ENCODE measurements at places on chromosomes 16 and 17. TPM values are rescaled to one million over a fixed set of nuclear protein-coding genes. Genes with fewer than 3 reads are reported as not detected.

DNA sequence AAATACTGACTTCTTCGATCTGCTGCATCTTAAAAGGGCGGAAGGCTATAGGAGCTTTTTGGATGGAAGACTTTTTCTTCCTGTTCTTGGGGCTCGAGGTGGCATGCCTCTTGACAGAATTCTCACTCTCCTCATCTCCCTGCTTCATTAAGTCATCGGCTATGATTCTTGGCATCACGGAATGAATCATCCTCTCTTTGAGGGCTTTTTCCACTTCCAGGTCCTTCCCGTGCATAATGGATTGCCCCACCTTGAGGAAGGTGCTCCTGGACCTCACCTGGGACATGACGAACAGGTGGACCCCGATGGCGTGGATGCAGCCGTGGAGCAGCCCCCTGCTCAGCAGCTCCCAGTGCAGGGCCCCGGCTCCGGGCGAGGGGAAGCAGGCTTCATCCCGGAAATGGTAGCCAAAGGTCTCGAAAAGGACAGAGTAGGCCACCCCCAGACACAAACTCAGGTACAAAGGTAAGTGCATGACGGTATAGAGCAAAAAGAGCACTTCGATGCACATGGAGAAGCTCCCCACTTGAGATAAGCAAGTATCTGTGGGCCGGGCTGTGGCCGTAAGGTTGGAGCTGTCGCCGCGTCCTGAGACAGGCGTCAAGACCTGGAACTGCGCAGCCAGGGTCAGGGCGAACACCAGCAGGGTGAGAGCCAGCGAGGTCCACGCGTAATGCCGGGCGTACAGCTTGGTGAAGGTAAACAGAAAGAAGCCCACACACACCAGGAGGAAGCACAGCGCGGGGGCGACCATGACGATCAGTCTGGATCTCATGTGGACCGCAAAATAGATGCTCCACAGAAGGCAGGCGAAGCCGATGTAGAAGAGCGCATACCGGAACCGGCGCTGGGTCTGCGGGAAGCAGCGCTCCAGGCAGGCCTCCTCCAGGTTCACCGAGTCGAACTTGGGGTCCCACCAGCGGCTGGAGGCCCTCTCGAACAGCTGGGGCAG, 1.7 kb downstream of the ADCY9 start:
- no peak for DNase-seq

DNA sequence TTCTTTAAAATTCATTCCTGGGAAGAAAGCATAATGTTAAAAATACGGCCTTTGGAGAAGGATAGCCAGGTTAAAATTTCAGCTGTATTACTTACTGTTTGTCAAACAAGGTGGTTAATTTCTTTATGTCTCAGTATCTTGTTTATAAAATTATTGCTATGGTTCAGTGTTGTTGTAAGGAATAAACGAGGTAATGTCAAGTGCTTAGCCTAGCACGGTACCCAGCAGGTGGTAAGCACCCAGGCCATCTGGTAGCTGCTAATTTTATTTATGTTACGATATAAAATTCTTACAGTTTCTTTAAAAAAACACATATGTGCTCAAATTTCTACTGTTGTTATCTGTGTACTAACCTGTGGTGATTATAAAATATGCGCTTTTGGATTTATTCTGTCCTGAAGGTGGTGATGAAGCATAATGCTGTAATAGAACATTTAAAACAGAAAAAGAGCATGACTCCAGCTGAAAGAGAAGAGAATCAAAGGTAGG, 48.9 kb downstream of the C17orf58 start:
- DNase-seq, result no peak

- peak; percentile 34 for DNase-seq
These were observed 1.6 kb upstream of the FOXJ1 start for GRCh38 chr17:76142585-76143041.

GRCh38 chr17:82105882-82106687, 8.0 kb upstream of the FASN start:
- DNase-seq, result peak; percentile 91

- DNase-seq, result no peak
These were observed 9.9 kb upstream of the GNAO1 start for GRCh38 chr16:56181401-56181800.

GRCh38 chr17:3944485-3945388, 19.5 kb downstream of the ATP2A3 start:
- DNase-seq, result no peak

GRCh38 chr17:17315142-17315821, 12.1 kb downstream of the NT5M start:
- no peak for DNase-seq

- DNase-seq, result no peak
These were observed 146.3 kb downstream of the SLC39A11 start for GRCh38 chr17:72946156-72946555.

GRCh38 chr17:5122586-5123342, 6.9 kb downstream of the USP6 start:
- no peak for DNase-seq

DNA sequence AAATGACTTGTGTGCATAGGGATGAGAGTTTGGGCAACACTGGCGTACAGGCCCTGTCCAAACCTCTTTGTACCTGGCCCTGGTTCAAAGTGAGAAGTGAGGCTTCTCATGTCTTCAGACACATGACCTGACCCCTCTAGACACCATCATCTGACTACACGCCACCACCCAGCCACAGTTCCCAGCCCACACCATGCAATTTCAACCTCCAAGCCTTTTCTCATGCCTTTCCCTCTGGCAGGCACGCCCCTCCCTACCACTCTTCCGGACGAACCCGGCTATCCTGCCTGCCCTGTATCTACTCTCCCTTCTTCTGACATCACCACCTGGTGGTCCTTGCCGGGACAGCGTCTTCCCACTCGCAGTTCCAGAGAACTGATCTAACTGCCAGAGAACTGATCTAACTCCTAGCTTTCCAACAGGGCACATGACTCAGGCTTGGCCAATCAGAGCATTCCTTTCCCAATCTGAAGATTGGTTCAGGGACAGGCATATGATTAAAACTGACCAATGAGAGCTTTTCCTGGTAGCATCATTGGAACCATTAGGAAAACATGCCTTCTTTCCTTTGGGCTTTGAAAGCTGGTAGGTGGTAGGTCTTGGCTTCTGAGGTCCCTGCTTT, 27.1 kb upstream of the IL21R start:
- DNase-seq, result peak; percentile 36

GRCh38 chr17:38550661-38551060, 55.1 kb downstream of the SRCIN1 start:
- DNase-seq, result no peak

- DNase-seq, result no peak
These were observed 43.5 kb downstream of the PHKB start for GRCh38 chr16:47504599-47504998.

GRCh38 chr16:83810901-83811300, 3.1 kb downstream of the HSBP1 start:
- DNase-seq, result no peak

- DNase-seq, result no peak
These were observed 180.8 kb downstream of the ENGASE start for GRCh38 chr17:79255456-79255855.

GRCh38 chr16:83623892-83624291, 183.9 kb upstream of the HSBP1 start:
- DNase-seq, result no peak

- peak; percentile 87 for DNase-seq
These were observed 559 bp downstream of the CLUH start for GRCh38 chr17:2710803-2711607.

DNA sequence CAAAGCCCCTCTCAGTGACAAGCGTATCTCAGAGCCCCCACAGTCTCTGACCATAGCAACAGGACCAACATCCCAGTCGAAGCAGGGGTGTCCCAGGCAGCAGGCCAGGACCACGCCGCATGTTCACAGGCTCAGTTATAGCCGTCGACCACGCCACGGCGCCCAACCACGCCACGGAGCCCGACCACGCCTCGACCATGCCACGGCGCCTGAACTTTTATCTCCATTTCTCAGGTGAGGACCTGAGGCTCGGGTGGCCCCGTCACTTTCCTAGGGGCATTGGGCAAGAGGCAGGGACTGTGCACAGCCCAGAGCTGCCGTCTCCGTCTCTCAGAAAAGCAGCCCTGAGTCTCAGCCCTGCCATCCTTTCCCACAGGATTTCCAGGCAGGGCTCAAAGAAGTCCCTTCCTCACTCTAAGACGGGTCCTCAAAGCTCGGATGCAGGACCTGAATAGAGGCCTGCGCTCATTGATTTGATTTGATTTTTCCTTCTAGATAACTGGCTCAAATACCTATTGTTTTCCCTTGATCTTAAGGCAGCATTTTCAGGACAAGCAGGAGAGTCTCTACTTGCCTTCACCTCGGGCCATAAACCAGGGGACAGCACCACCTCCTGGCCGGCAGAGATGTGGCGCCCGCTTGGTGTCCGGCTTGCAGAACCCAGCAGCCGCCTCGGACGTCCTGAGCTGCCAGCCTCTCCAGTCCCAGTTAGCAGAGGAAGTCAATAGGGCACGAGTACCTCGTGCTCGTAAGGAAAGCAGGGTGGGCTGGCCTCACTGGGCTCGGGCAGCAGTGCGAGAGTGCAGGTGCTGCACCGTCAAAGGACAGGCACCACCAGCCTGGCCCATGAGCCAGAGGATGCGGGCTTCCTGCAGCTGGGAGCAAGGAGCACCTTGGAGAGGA, 38.8 kb downstream of the C16orf95 start:
- peak; percentile 63 for DNase-seq

- DNase-seq, result peak; percentile 59
These were observed 596 bp downstream of the UNKL start for GRCh38 chr16:1413684-1414531.

- DNase-seq, result no peak
These were observed 1.5 kb upstream of the MTHFSD start for GRCh38 chr16:86556576-86556975.

DNA sequence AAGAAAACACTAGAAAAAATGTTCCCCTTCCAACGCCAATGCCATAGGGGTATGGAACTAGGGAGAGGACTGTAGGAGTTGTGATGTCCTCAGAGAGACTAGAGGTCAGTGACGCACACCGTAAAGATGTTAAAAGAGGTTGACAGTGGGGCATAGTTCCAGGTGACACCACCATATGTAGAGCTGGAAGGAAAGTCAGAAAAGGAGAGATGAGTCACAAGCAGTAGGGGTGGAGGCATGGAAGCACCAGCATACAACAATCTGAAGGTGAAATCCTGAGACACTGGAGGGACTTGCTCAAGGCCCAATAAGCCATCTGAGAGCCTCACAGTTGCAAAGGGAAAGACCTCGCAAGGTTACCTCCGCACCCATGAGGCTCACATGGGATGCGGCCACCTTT, 76.0 kb downstream of the ZNF18 start:
- no peak for DNase-seq

- no peak for DNase-seq
These were observed 13.2 kb downstream of the LSM12 start for GRCh38 chr17:44053125-44053872.

GRCh38 chr16:68452176-68452575, 3.9 kb upstream of the SMPD3 start:
- DNase-seq, result no peak

GRCh38 chr16:1642148-1642547, 30.0 kb downstream of the CRAMP1 start:
- no peak for DNase-seq

GRCh38 chr17:13597723-13598347, 3.9 kb downstream of the HS3ST3A1 start:
- no peak for DNase-seq

GRCh38 chr17:29233301-29233700, 13.4 kb upstream of the CRYBA1 start:
- DNase-seq, result no peak

DNA sequence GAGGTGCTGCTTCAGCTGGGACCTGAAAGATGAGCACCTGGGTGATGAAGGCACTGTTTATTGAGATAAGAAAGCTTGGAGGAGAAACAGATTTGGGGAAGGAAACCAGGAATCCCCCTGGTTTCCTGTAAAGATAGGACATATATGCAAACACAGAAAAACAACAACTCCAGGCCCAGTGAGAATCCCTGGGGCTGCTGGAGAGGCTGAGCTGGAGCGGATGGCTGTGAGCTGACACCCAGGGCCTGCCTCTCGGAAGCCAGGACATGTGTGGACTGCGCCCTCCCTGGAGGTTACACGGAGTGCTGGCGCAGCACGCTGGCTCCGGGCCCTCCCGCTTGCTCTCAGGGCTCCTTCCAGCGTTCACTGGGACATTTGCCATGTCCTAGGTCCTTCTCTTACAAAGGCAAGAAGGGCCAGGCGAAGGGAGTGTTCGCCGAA, 57.5 kb downstream of the CYB5B start:
- DNase-seq, result peak; percentile 87

DNA sequence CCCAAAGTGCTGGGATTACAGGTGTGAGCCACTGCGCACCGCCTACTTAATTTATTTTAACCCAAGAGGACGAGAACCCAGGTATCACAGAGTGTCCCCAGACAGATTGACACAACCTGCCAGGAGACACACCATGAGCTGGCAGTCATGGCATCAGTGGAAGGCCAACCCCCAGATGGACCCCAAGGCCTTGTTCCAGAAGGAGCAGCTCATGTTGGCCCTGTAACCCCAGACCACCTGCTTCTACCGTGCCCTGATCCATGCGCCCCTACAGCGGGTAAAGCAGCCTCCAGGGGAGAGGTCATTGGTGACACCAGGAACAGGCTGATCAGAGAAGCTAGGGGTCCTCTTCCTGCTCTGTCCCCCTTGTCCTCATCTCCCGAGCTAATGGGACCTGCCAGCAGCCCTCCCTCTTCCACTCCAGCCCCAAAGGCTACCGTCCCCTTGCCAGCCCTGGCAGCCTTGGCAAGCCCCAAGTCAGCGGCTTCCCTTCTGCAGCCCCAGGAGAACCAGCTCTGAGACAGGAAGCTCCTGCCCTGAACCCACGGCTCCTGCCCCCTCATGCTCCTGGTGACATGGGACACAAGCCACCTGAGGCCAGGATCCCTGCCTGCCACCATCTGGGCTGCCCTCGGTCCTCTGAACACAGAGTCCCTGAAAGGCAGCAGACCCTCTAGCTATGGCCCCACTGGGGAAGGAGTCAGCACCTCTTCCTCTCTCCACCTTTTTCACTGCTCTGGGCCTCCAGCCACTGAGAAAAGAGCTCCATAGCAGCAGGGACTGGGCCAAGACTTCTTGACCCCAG, 6.3 kb downstream of the SULT1A1 start:
- no peak for DNase-seq

The DNAJA2 gene
- polyA plus RNA-seq, result 68.6 TPM

The KRT17 gene
- 4.3 TPM for polyA plus RNA-seq

The SDK2 gene
- 8.5 TPM for polyA plus RNA-seq

The OTOP2 gene
- polyA plus RNA-seq, result not detected

The MFAP4 gene
- polyA plus RNA-seq, result 571 TPM

The VASN gene
- polyA plus RNA-seq, result 14.2 TPM

The KRTAP17-1 gene
- polyA plus RNA-seq, result not detected

The KRT12 gene
- polyA plus RNA-seq, result not detected

The PDIA2 gene
- polyA plus RNA-seq, result 0.79 TPM

The KRTAP9-6 gene
- 0.13 TPM for polyA plus RNA-seq

The ITGAD gene
- 0.24 TPM for polyA plus RNA-seq

The PITPNM3 gene
- polyA plus RNA-seq, result 5.8 TPM

The KLHL10 gene
- polyA plus RNA-seq, result 0.38 TPM

The ARHGAP44 gene
- polyA plus RNA-seq, result 13.1 TPM

The CMTM2 gene
- 0.82 TPM for polyA plus RNA-seq

The TBC1D3C gene
- polyA plus RNA-seq, result 0.39 TPM

The RCVRN gene
- polyA plus RNA-seq, result 0.35 TPM

The CTRB1 gene
- polyA plus RNA-seq, result not detected
